Stimulated activated CD4-positive, alpha-beta T cell treated with anti-CD3 and anti-CD28 coated beads, Interleukin-15, amount 100 ng/mL, for 1 hour (primary cell): ENCODE measurements at places on chromosomes 7 and 10.

DNA sequence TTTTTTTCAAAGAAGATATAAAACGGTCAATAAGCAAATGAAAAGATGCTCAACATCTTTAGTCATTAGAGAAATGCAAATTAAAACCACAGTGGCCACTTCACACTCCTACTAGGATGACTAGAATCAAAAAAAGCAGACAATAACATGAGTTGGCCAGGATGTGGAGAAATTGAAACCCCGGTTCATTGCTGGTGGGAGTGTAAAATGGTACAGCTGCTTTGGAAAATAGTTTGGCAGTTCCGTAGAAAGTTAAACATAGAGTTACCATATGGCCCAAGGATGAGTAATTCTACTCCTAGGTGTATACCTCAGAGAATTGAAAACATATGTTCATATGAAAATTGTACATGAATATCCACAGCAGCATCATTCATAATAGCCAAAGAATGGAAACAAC, 573.3 kb downstream of the GALNT17 start:
- no peak for DNase-seq

GRCh38 chr10:35533565-35533964, 71.6 kb upstream of the GJD4 start:
- DNase-seq: no peak

DNA sequence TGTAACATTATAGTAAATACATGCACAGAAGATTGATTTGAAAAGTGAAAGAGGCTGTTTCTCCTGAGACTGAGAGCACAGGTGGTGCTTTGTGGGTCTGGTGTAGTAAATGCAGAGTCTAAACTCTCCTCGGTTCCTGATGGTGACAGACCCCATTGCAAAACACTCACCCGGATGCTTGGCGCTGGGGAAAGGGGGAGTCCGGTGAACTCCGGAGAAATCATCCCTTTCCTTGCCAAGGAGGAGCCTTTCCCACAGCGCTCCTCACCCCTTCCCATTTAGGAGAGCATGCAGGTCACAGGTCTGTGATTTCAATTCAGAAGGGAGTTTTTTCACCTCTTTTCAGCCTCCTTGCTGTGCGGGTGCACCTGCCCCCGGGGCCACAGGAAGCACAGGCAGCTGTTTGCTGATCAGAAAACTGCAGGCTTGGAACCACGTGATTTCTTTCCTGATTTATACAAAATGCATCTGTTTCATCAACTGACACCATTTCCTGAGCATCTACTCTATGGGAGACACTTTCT, 75.6 kb upstream of the LYZL2 start:
- DNase-seq: no peak

GRCh38 chr7:64619705-64620104, 46.2 kb upstream of the ZNF107 start:
- no peak for DNase-seq

- DNase-seq: no peak
These were observed 131.3 kb downstream of the ANK3 start for GRCh38 chr10:60258429-60258797.

GRCh38 chr10:89550509-89550908, 15.1 kb upstream of the SLC16A12 start:
- no peak for DNase-seq

DNA sequence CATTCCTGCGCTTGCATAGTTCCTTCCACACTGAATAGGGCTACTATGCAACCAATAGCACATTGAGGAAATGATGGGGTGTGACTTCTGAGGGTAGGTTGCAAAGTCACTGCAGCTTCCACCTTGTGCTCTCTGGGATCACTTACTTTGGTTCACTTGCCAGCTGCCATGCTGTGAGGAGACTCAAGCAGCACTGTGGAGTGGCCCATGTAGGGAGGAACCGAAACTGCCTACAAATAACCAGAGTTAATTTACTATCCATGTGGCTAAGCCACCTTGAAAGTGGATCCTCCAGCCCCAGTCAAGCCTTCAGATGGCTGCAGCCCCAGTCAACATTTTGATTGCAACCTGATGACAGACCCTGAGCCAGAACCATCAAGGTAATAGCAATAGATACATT, 64.3 kb downstream of the FAM204A start:
- no peak for DNase-seq

DNA sequence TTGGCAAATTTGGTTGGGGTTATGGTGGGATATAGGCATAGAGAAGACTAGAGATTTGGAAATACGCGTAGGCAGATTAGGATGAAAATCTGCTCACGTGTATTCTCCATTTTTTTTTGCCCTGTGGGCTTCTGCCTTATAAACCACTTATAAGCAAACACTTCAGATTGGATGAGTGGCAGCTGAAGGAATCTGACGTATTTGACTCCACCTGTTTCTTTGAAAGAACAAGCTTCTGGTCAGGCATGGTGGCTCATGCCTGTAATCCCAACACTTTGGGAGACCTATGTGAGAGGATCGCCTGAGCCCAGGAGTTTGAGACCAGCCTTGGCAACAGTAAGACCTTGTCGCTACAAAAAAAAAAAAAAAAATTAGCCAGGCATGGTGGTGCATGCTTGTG, 5.1 kb downstream of the STK31 start:
- DNase-seq: no peak

- DNase-seq: no peak
These were observed 133.3 kb downstream of the EXOC4 start for GRCh38 chr7:133386205-133386604.

DNA sequence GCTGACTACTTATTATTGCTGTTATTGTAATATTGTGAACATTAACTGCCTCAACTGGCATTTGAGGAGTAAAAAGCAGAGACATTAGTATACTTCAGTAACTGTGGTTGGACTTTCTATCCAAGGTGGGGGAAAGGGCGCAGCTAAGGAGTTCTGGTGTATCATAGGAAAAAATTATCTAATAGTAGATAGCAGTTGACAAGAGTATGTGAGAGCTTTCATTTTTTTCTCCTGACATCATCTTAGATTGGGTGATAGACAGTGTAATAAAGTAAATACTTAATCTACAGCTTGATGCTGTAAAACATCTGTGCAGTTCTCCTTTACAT, 68.9 kb downstream of the PHTF2 start:
- DNase-seq: no peak

DNA sequence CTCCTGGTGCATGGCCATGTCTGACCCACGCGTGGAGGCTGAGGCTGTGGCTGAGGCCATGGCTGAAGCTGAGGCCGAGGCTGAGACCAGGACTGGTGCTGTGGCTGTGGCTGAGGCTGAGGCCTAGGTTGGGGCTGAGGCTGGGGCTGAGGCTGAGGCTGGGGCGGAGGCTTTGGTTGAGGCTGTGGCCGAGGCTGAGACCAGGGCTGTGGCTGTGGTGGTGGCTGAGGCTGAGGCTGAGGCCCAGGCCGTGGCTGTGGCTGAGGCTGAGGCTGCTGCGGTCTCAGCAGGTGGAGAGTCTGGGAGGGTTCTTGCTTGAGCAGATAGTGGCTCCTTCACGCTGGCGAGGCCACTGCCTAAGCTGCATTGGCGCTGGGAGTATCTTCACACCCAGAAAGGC, 76.4 kb downstream of the WDR37 start:
- no peak for DNase-seq
